Keratinocyte (primary cell): ENCODE measurements at places on chromosomes 12 and 14. TPM values are rescaled to one million over a fixed set of nuclear protein-coding genes. Genes with fewer than 3 reads are reported as not detected.

The STYK1 gene
- polyA plus RNA-seq: 2.0 to 2.8 TPM (median 2.3 TPM) in 3 replicates

The MGP gene
- polyA plus RNA-seq: 0.24 to 0.33 TPM (median 0.31 TPM) in 3 replicates

The PLXNC1 gene
- polyA plus RNA-seq: 0.17 to 0.23 TPM (median 0.18 TPM) in 3 replicates

The NINJ2 gene
- 0.53 to 0.94 TPM (median 0.58 TPM) in 3 replicates for polyA plus RNA-seq

DNA sequence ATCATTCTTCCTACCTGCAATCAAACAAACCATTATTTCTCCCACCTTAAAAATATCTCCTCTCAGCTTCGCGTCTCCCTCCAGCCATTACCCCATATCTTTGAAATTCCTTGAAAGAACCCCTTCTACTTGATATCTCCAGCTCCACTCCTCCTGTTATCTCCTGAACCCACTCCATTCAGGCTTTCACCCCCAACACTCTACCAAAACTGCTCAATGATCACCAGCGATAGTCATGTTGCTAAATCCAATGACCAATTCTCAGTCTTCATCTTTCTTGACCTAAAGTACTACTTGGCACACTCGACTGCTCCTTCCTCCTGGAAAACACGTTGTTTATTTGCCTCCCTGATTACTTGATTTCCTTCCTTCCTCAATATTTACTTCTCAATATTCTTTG lies 70.1 kb downstream of the DUSP16 start:
- H3K27ac ChIP-seq: no peak overlapping the region
- H3K4me1 ChIP-seq: no peaks in the 10 kb centered on the region
- no peak for DNase-seq
- H3K27me3 ChIP-seq: no peaks in the 10 kb centered on the region
- H3K4me3 ChIP-seq: no peak overlapping the region
- H3K36me3 ChIP-seq: peaks cover 1% of the 10 kb centered on the region

- no peak overlapping the region for H3K4me3 ChIP-seq
- no peaks in the 10 kb centered on the region for H3K36me3 ChIP-seq
- peaks cover 22% of the 10 kb centered on the region for H3K27me3 ChIP-seq
- no peak overlapping the region for H3K27ac ChIP-seq
- DNase-seq: no peak
Measured at GRCh38 chr14:104142946-104143470, 4.6 kb downstream of the KIF26A start.

GRCh38 chr12:33322519-33322918 lies 117.1 kb downstream of the SYT10 start:
- no peak overlapping the region for H3K4me3 ChIP-seq
- no peaks in the 10 kb centered on the region for H3K27me3 ChIP-seq
- no peak overlapping the region for H3K27ac ChIP-seq

DNA sequence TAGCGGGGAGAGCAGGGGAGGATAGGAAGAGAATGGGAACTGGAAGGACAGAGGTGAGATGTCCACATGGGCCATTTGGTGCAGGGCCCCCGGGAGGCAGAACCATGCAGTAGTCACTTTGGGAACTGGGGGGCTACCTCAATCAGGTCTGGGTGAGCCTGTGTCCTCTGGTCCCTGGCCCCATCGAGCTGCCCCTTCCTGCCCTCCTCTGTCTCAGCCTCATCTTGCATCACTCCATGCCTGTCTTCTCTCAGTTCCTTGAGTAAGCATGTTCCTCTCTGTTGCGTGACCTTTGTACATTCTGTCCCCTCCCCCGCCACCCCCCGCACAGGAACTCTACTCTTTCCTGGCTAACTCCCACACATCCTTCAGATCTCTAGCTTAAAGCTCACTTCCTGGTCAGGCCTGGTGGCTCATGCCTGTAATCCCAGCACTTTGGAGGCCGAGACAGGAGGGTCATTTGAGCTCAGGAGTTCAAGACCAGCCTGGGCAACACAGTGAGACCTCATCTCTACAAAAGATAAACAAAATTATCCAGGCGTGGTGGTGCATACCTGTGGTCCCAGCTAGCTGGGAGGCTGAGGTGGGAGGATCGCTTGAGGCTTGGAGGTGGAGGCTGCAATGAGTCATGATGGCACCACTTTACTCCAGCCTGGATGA lies 23.2 kb downstream of the FOS start:
- no peaks in the 10 kb centered on the region for H3K27me3 ChIP-seq
- no peak overlapping the region for H3K27ac ChIP-seq
- peaks cover 13% of the 10 kb centered on the region for H3K4me1 ChIP-seq
- H3K4me3 ChIP-seq: no peak overlapping the region
- no peaks in the 10 kb centered on the region for H3K36me3 ChIP-seq

GRCh38 chr12:93441081-93441616 lies 598 bp downstream of the UBE2N start:
- peaks cover 35% of the 10 kb centered on the region for H3K4me1 ChIP-seq
- peaks cover 3% of the 10 kb centered on the region for H3K36me3 ChIP-seq
- H3K27me3 ChIP-seq: no peaks in the 10 kb centered on the region

GRCh38 chr14:105532735-105533141 lies 6.4 kb downstream of the TMEM121 start:
- peaks cover 32% of the 10 kb centered on the region for H3K27me3 ChIP-seq
- no peak overlapping the region for H3K27ac ChIP-seq
- no peaks in the 10 kb centered on the region for H3K36me3 ChIP-seq
- no peak for DNase-seq
- H3K4me3 ChIP-seq: no peak overlapping the region

DNA sequence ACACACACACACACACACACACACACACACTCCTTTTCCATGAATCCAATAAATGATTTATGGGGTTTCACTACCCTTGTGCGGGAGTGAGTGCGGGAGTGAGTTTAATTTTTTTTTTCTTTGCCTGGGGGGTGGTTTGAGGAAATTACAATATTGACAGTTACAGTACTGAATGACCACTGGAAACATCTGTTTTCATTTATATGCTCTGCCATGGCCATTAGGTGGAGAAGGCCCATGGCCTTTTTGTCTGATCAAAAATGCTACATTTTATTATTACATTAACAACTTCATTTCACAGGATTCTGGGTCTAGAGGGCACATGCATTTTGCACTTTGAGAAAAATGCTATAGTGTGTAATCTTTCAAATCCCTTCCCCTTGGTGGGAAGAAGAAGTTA lies 5.9 kb downstream of the TBX3 start:
- H3K36me3 ChIP-seq: peaks cover 8% of the 10 kb centered on the region
- no peak for DNase-seq
- H3K4me3 ChIP-seq: no peak overlapping the region
- H3K27me3 ChIP-seq: no peaks in the 10 kb centered on the region
